ENCODE measurements at places on chromosomes 16 and 17.

DNA sequence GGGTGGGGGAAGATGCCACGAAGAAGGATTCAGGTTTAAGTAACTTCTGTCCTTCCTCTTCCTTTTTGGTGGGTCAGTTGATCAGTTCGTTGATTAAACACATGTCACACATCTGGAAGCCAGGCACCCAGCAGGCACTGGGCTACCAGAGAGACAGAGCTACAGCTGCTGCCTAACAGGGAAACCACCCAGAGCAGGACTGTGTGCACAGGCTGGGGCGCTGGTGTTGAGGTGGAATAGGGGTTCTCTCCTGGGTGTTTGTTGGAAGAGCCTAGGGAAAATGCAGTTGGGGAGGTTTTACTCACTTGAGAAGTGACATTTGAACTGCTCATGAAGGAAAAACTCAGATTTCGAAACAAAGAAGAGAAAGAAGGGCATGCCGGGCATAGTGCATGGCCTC, 152.4 kb downstream of the IRX5 start:
- no peak for DNase-seq

GRCh38 chr17:79324194-79324593, 249.6 kb downstream of the ENGASE start:
- no peak for DNase-seq

DNA sequence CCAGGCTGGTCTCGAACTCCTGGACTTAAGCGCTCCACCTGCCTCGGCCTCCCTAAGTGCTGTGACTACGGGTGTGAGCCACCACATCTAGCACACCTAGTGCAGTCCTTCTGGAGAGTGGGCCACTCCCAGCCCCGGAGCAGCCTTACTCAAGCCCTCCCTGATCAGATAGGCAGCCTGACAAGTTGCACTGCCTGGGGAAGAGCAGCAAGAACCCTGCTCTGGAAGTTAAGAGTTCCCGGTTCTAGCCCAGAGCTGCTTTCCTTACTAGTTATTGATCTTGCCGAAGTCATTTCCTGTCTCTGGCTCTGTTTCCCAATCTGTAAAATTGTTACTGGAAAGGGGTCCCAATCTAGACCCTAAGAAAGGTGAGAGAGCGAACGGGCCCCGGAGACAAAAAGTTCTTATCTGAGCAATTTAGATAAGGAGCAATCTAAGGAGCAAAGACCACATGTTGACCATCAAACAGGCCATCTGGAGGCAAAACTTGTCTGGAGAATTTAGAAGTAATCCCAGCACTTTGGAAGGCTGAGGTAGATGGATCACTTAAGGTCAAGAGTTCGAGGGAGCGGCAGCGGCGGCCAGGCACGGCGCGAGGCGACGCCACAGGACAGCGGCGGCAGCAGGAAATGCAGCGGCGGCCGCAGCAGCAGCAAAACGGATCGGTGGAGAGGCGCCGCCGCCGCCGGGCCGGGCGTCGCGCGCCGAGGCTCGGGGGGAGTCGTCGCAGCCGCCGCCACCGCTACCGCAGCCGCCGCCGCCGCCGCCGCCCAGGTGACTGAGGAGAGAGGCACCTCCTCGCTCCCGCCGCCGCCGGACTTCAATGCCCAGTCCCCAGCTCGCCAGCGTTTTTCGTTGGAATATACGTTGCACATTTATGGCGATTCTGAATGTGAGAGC, 4.3 kb upstream of the NAGLU start:
- DNase-seq: peak; percentile 59

DNA sequence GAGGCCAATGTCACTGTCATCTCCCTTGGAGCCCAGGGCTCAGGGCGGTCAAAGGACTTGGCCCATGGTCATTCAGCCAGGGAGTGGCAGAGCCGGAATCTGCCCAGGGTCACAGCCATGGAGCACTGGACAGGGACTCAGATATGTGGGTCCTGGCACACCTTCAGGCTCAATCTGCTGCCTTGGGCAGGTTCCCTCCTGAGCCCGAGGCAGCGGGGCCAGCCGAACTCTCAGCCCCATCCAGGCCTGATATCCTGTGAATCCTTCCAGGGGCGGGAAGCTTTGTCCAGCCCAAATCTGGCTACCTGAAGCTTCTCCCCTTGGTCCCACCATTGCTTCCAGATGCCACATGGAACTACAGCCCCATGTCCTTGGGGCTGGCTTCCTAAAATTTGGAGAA, 12.2 kb upstream of the CDIPT start:
- DNase-seq: no peak

DNA sequence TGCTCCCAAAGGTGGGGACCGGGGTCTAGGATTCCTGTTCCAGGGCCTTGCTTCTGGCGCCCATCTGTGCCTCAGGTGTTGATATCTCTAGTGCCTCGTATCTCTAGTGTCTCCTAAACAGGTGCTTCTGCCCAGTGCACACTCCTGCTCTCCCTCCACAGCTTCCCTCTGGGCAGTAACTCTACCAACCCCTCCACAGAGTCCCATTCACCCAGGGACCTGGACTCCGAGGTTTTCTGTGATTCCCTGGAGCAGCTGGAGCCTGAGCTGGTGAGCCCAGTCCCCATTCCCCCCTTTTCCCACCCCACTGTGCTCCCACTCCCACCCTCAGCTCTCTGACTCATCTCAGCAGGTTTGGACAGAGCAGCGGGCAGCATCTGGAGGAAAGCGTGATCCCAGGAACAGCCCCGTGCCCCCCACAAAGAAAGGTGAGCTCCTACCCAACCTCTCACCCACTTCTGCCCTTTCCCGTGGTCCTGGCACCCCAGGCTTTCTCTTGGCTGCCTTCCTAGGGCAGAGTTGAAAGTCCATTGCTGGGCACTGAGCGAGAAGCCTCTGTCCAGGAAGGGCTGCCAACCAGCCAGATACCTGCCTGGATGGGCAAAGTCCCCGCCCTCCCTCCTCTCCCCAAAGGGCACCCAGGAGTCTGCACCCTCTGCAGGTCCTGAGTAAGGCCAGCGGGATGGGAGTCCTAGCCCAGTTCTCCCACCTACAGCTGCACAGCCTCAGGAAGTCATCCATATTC, 2.2 kb downstream of the ACBD4 start:
- no peak for DNase-seq

DNA sequence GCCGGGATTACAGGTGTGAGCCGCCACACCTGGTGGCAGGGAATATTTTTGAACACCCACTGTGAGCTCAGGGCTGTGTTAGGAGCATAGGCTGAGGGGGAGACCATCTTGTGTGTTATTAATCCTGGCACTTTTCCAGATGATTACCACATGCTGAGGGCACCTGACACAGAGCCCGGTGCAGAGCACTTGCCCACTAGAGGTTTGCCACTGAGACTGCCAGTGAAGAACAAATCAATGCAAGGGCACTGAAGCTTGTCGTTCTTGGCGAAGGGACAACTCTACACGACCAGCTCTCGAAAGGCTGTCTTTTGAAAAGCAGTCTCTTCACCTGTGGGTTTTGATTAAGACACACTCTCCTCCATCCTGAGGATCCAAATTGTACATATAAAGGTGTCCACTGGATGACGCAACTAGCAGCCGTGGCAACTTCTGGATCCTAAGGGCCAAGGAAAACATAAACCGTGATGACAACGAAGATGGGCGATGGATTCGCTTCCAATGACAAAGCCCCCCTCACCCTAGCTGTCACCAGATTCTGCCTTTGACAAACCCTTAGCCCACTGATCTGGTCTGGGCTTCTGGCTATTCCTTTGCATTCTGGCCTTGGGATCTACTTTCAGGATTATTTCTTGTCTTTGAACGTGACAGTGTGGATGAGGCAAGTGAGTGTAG, 28.7 kb downstream of the WIPI1 start:
- no peak for DNase-seq

- no peak for DNase-seq
Observed at GRCh38 chr17:74943808-74944522, 8.3 kb downstream of the OTOP3 start.

DNA sequence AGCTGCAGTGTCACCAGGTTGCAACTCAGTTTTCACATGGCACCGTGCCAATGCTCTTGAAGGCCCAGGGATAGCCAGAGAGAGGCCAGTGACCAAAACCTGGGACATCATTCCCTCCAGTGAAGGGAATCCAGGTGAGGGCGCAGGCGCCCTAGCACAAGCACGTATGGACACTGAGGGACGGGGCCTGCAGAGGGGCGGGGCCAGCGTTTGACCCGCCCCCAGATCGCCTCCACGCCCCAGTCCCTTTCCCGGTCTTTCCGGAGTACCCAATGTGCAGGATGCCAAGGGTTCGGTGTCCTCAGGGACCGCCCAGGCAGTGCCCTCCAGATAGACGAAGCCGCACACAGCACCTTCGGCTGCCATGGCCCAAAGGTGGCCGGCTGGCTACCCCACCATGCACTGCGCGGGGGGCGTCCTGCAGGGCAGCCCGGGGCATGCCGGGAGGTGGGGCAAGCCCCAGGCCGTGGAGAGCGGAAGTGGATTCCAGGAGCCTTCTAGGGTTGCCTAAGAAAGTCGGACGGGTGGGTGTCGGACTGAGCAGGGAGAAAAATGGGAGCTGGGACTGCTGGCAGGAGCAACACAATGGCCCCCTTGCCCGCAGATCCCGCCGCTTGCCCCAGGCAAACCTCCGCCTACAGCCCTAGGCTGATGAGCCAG, 4.6 kb downstream of the SLC12A4 start:
- DNase-seq: no peak

GRCh38 chr16:66847533-66848067, 3.4 kb downstream of the CA7 start:
- DNase-seq: no peak

DNA sequence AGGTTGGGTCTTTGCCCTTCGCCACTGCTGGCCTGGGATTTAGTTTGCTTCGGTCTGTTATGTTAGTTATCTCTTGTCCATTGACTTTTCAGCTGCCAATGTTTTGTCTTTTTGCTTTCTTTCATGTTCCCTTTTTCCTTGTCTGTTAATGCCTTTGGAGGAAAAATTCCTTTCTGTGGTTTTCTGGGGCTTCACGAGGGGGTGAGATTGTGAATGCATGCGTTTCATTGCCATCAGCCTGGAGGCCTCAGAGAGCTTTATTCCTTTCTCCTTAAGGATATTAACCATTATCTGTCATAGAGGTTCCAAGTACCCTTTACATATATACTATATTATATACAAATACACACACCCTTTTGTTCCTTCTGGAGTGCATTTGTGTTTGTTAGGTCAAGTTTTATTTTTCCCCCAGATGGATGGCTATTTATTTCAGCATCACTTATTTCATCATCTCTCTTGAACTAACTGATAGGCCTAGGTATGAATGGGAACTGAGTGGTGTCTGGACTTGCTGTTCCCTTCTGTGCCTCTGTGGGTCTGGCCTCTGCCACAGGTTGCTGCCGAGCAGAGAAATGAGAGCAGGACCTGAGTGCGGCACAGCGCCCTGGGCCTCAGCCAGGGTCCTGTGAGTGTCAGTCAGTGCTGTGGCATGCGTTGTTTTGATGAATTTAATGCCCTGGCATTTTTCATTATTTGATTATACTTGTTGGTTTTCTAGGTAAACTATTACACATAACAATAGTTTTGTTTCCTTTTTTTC, 193.4 kb downstream of the LGALS9B start:
- DNase-seq: no peak

DNA sequence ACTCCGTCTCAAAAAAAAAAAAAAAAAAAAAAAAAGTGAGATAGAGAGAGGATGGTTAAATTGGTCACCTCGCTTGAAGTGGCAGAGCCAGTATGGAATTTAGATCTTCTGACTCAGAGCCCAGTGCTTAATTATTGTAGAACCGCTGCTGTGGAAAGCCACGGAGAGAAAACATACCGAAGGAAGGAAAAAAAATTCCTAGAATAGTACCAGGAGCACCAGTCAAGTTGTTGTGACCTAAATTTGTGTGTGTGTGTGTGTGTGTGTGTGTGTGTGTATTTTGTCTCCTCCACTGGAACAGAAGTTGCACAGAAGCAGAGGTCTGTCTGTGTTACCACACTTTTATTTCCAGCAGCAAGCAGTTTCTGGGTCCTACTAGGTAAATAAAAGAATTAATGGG, 10.6 kb upstream of the NUP85 start:
- peak; percentile 47 for DNase-seq

DNA sequence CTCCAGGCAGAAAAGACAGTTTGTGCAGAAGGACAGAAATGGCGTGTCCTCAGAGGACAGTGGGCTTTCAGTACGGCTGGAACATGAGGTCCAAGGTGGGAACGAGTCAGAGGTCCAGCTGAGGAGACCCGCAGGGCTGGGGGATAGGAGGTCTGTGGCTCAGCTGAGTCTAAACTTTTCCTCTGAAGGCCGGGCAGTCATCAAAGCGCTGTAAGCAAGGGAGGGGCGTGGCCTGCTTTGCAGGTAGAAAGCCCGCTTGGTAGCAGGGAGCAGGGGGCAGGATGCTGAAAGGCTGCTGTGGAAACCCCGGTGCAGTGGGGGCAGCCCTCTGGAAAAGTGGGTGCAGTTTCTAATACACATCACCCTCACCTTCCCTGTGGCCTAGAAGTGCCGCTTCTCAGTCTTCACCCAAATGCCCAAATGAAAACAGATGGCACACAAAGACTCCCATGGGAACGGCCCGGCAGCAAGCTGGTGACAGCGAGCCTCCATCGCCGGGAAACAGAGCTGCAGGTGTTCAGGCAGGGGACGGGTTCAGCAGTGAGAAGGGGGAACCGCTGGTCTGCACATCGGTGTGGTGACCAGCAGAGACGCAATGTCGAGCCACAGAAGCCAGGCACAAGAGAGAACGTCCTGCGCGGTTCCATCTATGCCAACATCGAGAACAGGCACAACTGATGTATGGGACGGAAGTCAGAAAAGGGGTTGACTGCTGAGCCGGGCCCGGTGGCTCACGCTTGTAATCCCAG, 12.2 kb upstream of the OSGIN1 start:
- no peak for DNase-seq

- DNase-seq: no peak
Observed at GRCh38 chr16:86878236-86879080, 300.1 kb downstream of the FOXL1 start.

- DNase-seq: peak; percentile 71
Observed at GRCh38 chr17:37844158-37844976, 79.8 kb upstream of the TBC1D3K start.

- no peak for DNase-seq
Observed at GRCh38 chr17:48568499-48569239, 9.5 kb downstream of the HOXB4 start.

DNA sequence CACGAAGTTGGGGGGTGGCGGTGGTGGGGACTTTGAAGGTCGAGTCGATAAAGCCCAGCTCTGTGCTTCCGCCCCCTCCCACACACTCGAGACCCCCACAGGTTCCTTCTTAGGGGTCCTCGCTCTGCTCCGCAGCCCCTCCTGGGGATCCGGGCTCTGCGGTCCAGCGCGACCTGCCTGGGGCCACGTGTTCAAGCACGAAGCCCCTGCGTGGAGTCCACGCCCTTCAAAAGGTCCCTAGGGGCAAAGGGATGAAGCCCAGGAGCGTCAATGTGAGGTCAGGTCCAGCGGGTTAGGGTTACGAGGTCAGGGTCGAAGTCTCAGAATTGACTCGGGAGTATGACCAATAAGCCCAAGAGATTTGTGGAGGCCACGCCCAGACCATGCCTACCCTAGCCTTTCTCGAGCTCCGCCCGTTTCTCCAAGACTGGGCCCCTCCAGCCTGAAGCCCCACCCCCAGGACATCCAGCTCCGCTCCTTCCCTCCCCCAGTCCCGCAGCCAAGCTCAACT, 786 bp upstream of the CACNA1G start:
- peak; percentile 50 for DNase-seq

All from EL (cell line).